Glutamatergic neuron (in vitro differentiated cells): ENCODE measurements at places on chromosomes 3 and 15.
A peak's percentile ranks its signal among the peaks of the same experiment; 100 is the strongest.

- no peak for DNase-seq
Measured at GRCh38 chr3:73448761-73449301, 175.9 kb downstream of the PDZRN3 start.

GRCh38 chr3:153180860-153181372, 18.9 kb downstream of the RAP2B start:
- no peak for DNase-seq

GRCh38 chr15:34768530-34768929, 13.7 kb upstream of the GJD2 start:
- no peak for DNase-seq

DNA sequence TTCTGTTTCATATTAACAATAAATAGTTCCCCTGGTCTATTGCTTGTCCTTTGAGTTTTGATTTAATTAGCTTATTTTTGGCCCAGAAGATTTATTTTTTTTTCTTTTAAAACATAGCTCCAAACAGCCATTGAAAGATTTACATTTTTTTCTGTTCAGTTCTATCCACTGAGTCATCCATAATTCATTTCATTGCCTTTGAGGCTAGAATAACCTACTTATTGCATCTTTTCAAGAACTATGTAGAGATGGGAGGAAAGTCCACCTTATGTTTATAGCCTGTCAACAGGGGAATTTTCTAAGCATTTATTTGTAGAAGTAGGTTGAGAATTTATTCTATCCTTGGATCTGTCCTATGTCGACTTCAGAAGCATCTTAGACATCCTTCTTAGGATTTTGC, 53.4 kb upstream of the CHD2 start:
- no peak for DNase-seq

DNA sequence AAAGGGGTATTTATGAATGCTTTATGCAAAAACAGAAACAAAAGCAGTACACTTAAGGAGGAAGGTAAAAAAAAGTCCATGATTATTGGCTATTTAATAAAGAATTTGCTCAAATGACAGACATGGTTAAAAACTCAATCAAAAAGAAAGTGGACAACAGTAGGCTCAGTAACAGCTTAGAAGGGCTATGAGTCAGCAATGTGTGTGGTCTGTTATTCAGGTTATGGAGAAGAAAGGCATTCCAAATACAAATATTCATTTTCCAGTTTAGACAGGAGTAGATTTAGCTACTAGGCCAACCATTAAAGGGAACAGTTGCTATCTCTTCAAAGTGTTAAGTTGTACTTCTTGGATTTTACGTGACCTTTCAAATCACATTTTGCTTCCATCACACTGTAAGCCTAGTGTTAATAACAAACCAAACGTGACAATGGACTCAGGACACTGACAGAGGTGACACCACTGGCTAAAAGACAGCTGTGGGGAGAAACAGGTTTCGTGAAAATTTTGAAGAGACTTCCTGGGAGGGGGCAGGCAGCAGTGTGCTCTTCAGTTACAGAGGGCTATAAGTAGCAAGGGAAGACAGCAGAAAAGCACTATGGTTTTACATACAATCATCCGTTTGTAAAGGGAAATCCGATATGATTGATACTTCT, 41.7 kb upstream of the MYO5C start:
- no peak for DNase-seq

GRCh38 chr15:90957031-90957790, 2.5 kb downstream of the RCCD1 start:
- DNase-seq = peak; percentile 54

- no peak for DNase-seq
Measured at GRCh38 chr15:101490408-101490891, 943 bp upstream of the PCSK6 start.

DNA sequence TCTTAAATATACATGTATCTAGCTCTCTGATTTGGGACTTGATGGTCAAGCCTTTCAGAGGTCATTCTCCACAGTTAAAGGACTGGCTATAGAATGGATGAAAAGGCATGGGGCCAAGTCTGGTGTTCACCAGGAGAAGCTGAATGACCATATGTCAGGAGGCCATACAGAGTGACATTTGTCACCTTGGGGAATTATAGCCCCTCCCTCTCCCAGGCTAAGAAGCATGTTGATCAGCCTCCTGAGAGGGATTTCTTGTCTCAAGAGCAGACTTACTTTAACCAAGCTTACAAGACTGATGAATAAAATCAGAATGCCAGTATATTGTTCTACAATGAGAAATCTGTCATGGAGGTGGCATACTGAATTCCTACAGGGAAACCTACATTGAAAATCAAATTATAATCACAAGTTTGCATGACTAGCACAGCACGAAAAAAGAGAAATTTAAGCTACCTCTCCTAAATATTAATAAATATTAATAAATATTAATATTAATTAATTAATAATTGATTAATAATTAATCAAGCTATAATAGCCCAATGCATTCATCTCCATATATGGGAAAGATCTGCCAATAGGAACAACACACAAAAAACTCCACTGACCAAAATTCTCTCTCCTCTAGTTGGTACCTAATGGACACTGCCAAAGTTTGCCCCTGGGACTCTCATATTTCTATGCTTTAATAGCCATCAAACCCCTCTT, 47.3 kb downstream of the ATP8B4 start:
- DNase-seq = no peak

GRCh38 chr3:117572786-117573185, 863.2 kb downstream of the TUSC7 start:
- no peak for DNase-seq

DNA sequence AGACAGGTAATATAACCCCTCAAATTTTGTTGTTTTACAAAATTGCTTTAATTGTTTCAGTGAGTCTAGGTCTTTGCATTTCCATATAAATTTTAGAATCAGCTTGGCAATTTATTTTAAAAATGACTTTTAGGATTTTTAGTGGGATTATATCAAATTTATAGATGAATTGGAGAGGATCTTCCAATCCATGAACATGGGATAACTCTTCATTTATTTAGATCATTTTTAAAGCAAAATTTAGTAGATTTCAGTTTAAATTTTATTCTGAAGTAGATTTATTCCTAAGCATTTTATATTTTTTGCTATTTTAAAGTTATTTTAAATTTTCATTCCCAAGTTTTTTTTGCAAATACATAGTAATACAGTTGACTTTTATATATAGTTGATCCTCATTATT, 58.1 kb upstream of the THSD4 start:
- DNase-seq = no peak

GRCh38 chr3:95705786-95706418, 1108.5 kb upstream of the EPHA6 start:
- DNase-seq = no peak

GRCh38 chr3:135034291-135034768, 239.3 kb downstream of the EPHB1 start:
- no peak for DNase-seq

DNA sequence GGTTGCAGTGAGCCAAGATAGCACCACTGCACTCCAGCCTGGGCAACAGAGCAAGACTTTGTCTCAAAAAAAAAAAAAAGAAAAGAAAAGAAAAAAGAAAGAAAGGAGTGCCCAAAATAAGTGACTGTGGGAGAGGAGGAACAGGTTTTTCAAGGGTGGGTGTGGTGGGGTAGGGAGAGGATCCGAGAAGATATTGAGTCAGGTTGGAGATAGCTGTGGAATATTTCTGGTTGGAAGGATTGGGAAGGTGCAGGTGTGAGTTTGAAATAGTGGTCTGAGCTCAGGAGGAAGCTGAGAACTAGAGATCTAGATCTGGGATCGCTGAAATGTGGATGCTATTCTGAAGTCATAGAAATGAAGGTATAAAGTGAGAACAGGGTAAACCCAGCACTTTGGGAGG, 7.8 kb downstream of the SCAMP2 start:
- DNase-seq = no peak

GRCh38 chr3:30082652-30083051, 523.7 kb upstream of the TGFBR2 start:
- no peak for DNase-seq

DNA sequence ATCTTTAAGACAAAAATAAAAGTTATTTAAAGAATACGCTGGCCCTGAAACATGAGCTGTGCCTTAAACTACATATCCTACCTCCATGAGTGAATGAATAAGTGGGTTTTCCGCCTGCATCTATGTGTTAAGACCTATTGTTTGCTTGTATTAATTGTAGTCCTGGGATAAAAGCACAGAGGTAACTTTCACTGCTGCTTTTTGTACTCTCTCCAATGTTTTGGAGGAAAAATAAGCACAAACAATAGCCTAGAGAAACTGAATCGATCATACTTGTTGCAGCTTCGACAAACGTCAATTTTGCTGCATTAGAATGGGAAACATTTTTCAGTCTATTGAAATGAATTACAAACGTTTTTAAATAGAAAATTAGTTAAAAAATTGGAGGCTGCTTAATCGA, 1.3 kb upstream of the CTNNB1 start:
- DNase-seq = no peak

- DNase-seq = no peak
Measured at GRCh38 chr15:86854176-86854575, 774.5 kb downstream of the AGBL1 start.

DNA sequence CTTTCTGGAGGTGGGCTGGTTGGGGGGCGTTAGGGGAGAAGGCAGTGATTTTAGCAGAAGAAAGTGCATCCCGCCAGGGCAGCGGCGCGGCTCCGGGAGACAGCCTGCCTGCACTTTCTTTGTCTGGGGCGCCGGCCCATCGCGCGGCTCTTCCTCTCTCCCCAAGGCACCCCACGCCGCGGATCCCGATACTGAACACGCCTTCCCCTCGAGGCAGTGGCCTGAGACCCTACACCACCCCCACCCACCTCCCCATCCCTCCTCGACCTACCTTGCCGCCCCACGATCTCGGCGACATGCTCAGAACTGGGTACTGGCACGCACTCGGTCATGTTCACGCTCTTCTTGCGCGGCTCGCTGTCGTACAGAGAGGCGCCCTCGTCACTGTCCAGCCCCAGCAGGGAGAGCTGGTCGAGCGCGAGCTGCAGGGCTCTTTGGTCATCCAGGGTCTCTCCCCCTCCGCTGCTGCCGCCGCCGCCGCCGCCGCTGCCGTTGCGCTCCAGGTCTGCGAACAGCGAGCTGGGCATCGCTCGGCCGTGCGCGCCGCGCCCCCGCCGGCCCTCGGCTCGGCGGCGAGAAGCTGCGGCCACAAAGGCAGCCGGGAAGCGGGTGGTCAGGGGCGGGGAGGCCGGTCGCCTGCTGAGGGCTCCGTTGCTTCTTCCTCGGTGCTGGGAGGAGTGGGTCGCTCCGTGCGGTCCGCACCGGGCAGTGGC, 483 bp downstream of the MEX3B start:
- DNase-seq = peak; percentile 44

GRCh38 chr3:56157693-56158362, 310.4 kb downstream of the ERC2 start:
- DNase-seq = no peak

DNA sequence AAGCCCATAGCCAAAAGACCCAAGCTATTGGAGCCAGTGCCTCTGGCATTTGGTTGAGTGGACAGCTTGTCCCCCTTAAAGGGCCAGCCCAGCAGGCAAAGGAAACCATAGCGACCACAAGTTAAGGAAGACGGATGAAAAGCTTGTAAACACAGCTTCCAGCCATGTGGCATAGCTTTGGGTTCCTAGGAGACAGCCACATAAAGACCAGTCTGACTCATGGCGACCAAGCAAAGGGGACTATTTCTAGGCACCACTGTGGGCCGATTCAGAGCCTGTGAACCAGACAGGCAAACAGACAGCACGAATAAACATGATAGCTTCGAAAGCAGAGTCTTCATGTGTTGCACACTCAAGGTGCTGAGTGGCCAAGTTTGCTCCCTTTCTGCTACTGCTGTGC, 30.5 kb upstream of the SRGAP3 start:
- no peak for DNase-seq

DNA sequence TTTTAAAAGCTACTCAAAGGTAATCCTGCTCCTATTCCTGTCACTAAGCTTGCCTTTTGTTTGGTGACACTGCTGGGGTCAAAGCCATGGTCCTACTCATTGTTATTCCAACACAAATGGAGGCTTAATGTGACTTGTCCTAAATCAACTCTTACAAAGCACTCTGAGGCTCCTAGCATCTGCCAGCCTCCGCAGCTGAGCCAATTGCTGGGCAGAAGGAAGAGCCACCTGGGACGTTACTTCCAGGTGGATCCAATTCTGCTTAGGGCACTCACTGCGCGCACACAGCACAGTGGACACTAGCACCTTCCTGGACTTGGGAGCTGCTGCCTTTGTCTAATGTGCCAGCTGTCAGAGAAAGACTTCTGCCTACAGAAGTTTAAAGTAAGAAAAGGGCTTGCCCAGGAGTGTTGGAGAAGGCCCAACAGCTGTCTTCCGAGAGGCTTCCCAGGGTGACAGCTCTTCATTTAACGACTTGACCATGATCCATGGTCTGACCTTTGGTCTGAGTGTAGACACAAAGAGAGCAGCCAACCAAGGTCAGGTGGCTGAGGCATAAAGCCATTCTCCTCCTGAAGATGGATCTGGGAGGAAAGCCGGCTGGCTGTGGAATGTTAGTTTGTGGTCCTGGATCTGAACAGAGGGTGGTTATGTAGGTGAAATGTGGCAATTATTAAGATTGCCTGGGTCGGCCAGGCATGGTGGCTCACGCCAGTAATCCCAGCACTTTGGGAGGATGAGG, 102.2 kb downstream of the AQP9 start:
- no peak for DNase-seq

DNA sequence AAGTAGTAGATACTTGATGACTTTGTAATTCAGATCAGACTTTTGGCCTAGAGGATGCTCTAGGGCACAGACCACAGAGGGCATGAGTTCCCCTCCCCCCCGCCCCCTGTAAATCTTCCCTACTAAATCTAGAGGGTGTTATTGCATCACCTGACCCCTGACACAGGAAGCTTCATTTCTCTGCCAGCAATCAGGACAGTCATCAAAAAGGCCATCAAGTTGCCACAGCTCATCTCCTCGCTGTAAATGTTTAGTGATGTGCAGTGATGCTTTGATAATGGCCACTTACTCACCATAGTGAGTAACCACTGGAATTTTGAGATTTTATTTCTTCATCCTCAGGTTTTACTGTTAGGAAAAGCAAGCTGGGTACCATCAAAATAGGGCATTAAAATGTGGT, 289.2 kb upstream of the CHRM5 start:
- no peak for DNase-seq

GRCh38 chr3:44913868-44914468, 39.6 kb downstream of the TGM4 start:
- peak; percentile 85 for DNase-seq

DNA sequence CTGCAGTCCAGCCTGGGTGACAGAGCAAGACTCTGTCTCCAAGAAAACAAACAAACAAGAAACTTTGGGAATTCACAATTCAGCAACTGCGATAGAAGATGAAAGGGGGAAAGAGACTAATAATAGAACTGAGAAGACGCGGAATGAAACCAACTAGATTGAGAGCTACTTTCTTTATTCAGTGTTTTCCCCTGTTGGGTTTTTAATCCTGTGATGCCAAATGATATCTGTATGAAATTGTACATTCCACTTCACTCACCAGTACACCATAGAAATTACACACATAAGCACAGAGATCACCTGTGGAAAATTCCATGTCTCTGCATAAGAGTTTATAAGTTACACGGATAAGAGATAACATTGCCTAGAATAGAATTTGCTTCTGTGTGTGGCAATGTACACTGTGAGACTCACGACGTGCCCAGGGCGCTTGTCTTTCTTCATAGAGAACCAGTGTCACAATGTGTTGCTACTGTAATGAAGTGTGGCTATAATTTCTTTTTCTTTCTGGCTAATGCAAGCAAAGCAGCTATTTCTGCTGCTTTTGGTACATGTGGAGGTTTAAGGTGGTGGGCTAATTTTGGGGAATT, 17.7 kb upstream of the CHST2 start:
- DNase-seq = no peak
